ENCODE measurements at places on chromosomes 5 and 9.

DNA sequence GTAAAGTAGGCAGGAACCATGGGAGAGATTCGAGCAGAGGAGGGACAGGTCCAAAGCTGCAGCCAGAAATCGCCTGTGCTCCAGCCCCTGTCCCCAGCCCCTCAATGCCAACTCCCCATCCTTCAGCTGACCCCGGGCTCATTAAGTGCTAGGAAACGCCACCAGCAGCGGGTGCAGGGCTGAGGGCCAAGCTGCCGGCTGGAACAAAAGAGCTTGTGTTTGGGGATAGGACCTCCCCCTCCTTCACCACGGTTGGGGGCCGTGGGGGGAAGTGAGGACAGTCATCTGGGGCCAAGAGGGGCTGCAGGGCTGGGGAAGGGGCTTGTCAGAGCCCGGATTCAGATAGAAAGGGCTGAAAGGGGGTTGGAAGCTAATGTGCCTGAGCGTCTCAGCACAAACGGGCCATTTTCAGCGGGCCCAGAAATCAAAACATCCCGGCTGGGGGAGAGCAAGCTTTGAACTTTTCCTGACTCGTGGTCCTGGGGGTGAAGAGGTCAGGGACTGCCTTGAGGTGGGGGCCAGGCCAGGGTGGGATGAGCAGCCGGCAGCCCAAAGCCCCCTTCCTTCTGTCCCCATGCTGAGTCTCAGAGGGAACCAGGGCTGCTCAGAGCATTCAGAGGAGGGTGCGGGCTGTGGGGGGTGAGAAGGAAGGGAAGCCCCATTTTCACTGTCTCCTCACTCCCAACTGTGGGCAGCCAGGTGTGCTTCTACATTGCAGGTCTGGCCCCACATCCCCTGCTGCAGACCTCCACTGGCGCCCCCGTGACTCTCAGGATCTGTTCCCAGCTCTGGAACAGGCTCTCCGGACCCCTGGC, 69.4 kb upstream of the DAB2IP start:
- DNase-seq = no peak

GRCh38 chr5:17890501-17890900, 256.2 kb downstream of the TAF11L14 start:
- DNase-seq = no peak

DNA sequence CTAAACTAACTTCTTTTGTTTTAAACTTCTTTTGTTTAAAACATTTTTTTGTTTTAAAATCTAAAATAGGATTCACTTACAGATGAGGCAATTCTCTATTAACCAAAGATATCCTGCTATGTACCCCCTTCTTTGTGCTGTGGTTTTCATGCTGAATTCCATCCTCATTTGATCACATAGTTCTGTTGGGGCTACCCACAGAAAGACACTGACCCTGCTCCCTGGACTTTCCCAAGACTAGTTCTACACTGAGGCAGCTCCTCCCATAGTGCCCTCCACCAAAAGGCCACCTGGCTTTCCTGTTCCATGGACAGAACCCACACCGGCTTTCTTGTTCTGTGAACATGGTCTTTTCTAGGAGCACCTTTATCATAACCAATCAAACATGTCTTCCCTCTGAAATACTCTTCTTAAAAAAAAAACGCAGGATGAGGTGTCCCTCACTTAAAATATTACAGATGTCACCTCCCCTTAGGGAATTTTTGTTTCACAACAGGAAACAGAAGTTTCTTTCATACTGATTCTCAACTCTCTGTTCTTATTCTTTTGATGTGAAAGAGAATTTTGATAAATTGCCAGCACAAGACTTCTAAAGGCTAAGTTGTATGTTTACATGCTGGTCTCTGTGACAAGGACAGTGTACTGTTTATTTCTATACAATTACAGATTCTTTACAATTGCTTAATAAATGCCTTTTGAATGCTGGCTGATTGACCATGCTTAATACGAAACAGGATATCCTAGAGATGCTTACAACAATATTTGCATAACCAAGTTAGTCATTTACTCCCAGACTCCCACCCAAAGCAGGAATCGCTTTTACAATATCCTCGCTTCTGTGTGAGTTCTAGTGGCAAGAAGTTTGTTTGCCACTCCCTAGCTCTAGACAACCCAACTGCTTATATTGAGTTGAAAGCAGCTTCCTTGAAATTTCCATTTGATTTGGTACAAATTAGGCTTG, 300.4 kb downstream of the DTWD2 start:
- no peak for DNase-seq

DNA sequence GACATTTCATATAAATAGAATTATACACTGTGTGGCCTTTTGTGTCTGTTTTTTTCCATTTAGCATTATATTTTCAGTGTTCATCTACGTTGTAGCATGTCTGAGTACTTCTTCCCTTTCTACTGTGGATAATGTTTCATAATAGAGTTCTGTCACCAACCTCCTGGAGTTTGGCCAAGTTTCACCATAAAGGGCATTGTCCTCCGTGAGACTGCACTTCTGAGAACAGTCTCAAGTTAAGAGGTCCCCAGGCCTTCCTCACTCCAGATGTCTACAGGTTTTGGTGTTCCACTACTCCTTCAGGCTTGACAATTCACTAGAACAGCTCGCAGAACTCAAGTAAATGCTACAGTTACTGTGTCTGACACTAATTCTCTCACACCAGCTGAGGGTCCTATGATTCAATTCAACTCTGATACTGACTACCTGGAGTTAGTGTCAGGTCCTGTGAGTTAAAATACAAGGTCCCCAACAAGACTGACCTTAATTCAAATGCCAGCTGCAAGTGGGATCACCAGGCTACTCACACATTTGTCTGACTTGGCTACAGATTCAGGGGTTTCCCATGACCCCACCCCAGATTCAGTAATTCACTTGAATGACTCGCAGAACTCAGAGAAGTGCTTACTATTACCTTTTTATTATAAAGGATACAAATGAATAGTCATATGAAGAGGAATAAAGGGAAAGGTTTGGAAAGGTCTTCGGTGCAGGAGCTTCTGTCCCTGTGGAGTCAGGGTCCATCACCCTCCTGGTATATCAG, 31.1 kb downstream of the SLC35A4 start:
- DNase-seq = no peak

- DNase-seq = no peak
Observed at GRCh38 chr5:129856325-129856724, 47.9 kb upstream of the CHSY3 start.

- no peak for DNase-seq
Observed at GRCh38 chr9:127721391-127721821, 5.5 kb downstream of the TTC16 start.

DNA sequence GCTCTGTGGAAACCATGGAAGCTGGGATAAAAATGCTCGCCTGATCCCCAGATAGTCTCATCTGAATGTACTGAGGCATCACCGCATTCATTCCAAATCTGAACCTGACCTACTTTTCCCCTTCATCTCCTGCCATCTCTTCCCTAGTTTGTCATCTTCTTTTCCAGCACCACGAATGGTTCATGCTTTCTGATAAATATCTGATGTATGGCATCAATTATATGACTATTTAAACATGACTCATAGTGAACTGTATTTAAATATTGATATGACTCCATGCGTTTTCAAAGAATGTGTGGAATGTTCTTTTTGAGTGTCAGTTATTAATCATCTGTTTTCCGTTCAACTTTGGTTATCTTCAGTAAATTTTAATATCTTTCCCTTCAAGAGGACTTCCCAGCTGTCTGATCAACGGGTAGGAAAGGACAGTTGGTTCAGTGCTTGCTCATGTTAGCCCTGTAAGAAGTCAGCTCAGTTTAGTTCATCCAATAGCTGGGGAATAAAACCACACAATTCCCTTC, 21.1 kb downstream of the BASP1 start:
- no peak for DNase-seq

DNA sequence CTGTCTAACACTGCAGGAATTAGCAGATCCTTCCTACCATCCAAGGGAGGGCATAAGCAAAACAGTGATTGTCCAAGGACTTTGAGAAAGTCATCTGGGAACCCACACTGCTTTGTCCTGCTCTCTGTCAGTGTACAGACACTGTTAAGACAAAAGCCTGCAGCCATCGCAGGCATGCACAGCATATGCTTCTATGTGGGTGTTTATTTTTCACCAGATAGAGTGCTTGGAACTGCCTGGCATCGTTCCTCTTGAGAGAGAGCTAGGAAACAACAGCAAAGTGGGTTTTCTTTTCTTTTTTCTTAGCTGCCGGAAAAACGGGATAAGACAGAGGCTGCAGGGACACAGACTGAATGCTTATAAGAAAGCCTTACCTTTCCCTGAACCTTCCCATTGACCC, 212.3 kb downstream of the ICE1 start:
- no peak for DNase-seq

DNA sequence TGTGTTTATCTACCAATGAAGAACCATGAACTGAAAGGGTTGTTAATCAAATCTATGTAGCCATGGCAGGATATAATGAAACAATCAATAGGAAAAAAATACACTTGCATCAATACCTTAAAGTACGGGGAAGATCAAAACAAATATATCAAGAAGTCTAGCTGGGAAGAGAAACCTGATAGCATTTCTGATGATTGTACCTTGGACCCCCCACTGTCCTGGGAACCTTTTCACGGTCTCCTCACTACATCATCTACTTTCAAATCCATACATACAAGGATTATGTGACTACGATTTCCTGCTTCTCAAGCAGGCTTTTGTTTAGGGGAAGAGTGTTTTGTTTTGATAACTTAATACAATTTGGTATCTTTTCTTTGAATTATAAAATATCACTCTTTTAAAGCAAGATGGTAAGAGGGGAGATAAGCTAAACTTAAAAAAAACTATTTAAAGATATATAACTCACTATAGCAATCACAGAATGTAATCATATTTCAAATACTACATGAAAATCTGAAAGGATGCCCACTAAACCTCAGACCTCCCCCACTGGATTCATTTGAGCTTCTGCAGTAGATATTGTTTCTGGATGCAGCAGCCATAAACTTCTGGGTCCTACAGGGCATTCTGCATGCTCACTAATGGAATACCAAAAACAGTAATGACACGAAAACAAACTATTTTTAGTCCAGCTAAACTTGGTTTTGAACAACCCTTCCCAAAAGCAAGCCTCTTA, 8.0 kb downstream of the EBF1 start:
- DNase-seq = no peak

- no peak for DNase-seq
Observed at GRCh38 chr5:18811661-18812060, 1176.3 kb downstream of the CDH18 start.

- DNase-seq = no peak
Observed at GRCh38 chr9:134536931-134537330, 104.7 kb upstream of the COL5A1 start.

DNA sequence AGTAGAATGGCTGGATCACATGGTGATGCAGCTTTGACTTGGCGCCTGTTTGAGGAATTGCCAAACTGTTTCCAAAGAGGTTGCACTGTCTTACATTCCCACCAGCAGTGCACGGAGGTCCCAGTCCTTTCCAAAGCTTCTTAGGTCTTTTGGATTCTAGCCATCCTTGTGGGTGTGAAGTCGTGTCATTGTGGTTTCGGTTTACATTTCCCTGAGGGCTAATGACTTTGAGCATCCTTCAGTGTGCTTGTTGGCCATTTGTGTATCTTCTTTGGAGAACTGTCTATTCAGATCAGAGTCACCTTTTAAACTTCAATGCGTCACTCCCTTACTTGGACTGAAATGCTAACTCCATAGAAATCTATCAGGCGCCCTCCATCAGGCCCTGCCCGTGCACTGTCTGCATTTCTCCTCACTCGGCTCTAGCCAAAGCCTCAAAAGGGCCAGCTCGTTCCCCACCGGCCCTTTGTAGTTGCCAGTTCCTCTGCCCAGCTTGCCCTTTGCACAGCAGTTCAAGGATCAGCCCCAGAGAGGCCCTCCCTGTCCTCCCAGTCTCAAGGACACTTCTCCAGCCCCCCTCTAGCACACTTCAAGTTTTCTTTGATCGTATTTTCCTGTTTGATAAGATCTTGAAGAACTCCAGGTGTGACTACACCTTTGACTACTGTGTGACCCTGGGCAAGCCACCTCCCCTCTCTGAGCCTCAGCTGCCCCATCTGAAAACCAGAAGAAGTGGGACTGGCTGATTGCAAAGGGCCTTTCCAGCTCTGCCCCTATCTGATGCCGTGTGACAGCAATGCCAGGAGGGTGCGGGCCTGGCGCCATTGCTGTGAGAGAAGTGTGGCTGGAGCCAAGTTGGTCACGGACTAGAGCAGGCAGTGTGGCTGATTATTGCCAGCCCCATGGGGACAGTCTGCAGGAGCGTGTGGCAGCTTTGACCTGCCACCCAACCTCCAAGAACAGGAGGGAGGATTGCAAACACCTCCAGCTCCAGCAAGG, 5.6 kb downstream of the HRH2 start:
- no peak for DNase-seq

- no peak for DNase-seq
Observed at GRCh38 chr5:78504704-78505677, 143.6 kb downstream of the LHFPL2 start.

GRCh38 chr5:59380350-59380951, 513.1 kb downstream of the PDE4D start:
- no peak for DNase-seq

GRCh38 chr5:64646169-64646568, 44.1 kb upstream of the SHISAL2B start:
- DNase-seq = no peak

- DNase-seq = no peak
Observed at GRCh38 chr5:1527533-1528205, 3.9 kb upstream of the LPCAT1 start.

- no peak for DNase-seq
Observed at GRCh38 chr5:31229266-31229665, 35.8 kb downstream of the CDH6 start.

GRCh38 chr9:99471033-99471432, 249.0 kb downstream of the SEC61B start:
- no peak for DNase-seq

GRCh38 chr5:14201325-14202045, 58.3 kb downstream of the TRIO start:
- DNase-seq = no peak

GRCh38 chr9:91896513-91897121, 53.4 kb downstream of the ROR2 start:
- no peak for DNase-seq

DNA sequence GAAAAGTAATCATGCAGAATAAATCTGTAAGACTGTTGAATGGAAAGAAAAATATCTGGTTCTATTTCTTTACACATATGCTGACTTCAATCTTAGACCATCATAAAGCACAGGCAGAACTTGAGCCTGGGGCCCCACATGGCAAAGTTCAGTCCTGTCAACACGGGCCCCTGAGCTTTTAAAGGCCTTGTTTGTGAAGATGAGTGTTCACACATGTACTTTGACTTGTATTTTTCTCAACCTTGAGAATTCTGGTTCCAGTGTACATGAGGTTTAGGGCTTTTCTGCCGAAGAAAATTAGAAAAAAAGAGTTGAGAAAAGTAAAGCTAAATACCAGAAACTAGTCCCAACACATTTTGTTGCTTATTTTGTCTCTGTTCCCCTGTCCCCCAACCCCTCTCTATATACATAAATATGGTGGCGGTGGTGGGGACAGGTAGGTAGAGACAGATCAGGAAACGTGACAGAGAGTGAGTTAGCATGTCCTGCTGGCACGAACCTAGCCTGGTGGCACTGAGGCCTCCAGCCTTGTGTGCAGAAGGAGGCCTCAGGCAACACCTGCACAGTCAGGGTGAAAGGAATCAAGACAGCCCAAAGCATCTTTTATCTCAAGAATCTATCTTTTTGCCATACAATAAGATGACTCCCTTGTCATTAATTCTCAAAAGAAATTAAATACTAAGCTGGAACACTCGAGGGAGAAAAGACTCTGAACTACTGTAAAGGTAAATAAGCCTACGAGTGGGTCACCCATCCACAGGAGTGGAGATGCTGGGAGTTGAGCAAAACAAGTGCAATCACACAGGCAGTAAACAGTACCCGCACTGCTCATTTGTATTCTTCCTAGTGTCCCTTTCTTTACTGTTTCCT, 22.9 kb downstream of the LIFR start:
- no peak for DNase-seq

Measured in activated CD8-positive, alpha-beta memory T cell treated with anti-CD3 and anti-CD28 coated beads for 4 hours (primary cell).